Bronchial smooth muscle cell (primary cell): ENCODE measurements at places on chromosomes 6 and 20. TPM values are rescaled to one million over a fixed set of nuclear protein-coding genes. Genes with fewer than 3 reads are reported as not detected.

The HLA-DQA2 gene
- not detected in 2 replicates for total RNA-seq

The RSPO3 gene
- 0.77 and 2.7 TPM in 2 replicates for total RNA-seq

The HLA-DOB gene
- total RNA-seq = 0.32 and 1.5 TPM in 2 replicates

The LAMA2 gene
- total RNA-seq = 110 and 204 TPM in 2 replicates

The POPDC3 gene
- 4.9 and 7.9 TPM in 2 replicates for total RNA-seq

The ALDH8A1 gene
- 0.09 and 0.79 TPM in 2 replicates for total RNA-seq

The NOTCH4 gene
- 0.77 and 0.79 TPM in 2 replicates for total RNA-seq

The RAMACL gene
- 0.43 and 0.95 TPM in 2 replicates for total RNA-seq

The C20orf141 gene
- total RNA-seq = 0.32 TPM in 1 of 2 replicates, not detected in the other

The TRIM10 gene
- total RNA-seq = under 0.01 TPM in 1 of 2 replicates, not detected in the other

The GPLD1 gene
- under 0.01 and 0.09 TPM in 2 replicates for total RNA-seq

The KIF25 gene
- total RNA-seq = not detected in 2 replicates

The DEFB132 gene
- total RNA-seq = not detected in 2 replicates

The NUS1 gene
- 7.9 and 13.9 TPM in 2 replicates for total RNA-seq

The TGIF2 gene
- 3.2 and 4.0 TPM in 2 replicates for total RNA-seq

The THBD gene
- total RNA-seq = 5.7 and 34.8 TPM in 2 replicates

The HTR1E gene
- total RNA-seq = not detected in 2 replicates
